DMS 273 treated with DMSO at 0.1 percent for 48 hours (cell line): ENCODE measurements at places on chromosomes 3 and 15.

GRCh38 chr3:106683953-106684620 is 693.2 kb upstream of the CCDC54 start:
- no peak for DNase-seq

DNA sequence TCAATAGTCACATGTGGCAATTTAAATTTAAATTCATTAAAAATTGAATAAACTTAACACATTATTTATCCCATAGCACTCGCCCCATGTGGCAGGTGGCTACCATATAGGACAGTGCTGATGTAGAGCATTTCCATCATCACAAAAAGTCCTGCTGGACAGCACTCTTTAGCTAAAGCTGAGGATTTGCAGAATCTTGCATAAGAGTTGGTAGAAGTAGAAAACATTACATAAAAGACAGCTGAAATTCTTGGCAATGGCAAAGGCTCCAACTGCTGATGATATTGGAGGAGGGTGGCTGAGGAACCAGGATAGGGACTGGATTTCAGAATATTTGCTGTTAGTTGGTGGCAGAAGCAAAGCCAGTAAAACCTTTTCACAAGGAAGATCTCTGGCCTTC is 230.7 kb upstream of the SATB1 start:
- DNase-seq = no peak

DNA sequence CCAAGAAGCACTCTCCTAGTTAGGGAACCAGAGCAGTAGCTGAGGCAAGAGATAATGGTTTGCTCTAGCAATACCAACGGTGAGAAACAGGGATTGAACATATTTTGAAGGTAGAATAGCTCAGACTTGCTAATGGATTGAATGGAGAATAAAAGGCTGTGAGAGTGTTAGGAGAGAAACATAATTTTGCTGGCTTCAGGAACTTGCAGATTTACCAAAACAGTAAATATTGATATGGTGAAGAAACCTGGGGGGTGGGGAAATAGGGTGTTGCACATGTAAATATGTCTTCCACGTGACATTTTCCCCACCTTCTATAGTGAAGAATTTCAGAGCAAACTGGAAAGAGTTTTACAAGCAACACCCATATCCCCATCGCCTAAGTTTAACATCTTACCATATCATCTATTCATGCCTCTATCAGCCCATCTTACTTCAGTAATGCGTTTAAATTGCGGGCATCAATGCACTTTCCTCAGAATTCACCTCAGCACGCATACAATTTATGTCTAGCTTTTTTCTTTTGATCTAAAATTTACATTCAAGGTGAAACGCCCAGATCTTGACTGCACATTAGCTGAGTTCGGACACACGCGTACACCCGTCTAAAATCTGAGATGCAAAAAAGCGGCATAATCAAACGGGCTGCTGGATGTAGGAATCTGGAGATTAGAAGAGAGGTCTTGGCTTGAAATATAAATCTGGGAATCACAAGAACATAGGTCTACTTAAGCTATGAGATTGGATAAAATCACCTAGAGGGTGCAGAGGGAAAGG is 891 bp upstream of the NR1D2 start:
- no peak for DNase-seq

- DNase-seq = no peak
These were observed 9.8 kb downstream of the SYNM start for GRCh38 chr15:99114511-99115299.
